Hematopoietic multipotent progenitor cell treated with erythropoietin and hydrocortisone succinate and interleukin-3 and kit ligand, for 15 days (in vitro differentiated cells): ENCODE measurements at places on chromosomes 1 and 21.

GRCh38 chr1:41419584-41420295, 58.5 kb downstream of the FOXO6 start:
- DNase-seq, result no peak

DNA sequence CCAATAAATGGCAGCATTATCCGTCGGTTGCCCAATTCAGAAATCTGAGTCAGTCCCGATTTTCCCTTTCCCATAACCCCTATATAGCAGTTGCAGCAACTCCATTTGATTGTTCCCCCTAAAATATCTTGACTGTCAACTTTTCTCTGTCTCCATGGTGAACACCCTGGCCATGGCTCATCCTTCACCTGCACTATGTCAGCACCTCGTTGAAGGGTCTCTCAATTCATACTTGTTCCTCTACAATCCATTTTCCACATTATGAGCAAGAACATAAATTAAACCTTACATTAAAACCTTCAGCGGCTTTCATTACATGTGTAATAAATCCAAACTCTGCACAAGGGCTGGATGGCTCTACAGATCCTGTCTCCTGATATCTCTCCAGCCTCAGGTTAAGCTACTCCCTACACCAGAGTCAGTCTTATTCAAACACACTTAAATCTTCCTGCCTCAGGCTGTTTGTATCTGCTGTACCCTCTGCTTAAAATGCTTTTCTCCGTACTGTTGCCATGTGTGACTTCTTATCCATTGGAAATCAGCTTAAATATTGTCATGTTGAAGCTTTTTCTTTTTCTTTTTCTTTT, 87.3 kb downstream of the BACH1 start:
- DNase-seq, result no peak

DNA sequence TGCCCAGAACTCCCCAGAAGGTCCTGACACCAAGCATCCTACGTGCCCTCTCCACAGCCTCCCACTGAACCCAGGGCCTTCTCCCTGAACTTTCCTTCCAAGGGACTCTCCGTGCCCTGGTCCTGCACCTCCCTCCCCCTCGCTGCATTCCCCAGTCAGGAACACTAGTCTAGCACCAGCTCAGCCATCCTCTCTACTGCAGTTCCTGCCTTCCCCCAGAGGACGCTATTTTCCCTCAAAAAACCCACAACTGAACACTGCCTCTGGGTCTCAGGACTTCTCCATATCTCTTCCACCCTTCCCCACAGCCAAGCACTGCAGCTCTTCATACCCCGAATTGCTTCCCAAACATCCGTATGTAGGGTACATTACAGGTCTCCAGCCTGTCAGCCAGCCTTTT, 12.6 kb upstream of the ARTN start:
- DNase-seq, result no peak

GRCh38 chr1:217861658-217862057, 230.5 kb downstream of the SPATA17 start:
- no peak for DNase-seq

DNA sequence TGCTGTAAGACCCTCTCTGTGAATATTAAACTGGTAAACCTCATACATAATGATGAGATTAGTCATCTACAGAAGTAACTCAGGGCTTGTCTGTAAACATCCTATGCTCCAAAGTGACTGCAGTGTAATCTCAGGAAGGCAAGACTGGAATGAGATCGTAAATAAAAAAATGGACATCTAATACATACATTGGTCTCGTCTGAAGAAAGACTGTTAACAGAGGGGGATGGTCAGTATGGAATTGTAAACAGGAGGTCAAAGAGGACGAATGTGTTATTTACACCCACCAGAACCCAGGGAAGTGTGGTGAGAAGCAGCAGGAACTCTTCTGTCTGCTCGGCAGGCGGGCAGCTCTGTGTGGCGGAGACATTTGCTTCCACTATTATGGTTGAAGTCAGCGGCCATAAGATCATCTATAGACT, 51.4 kb downstream of the DISC1 start:
- no peak for DNase-seq

DNA sequence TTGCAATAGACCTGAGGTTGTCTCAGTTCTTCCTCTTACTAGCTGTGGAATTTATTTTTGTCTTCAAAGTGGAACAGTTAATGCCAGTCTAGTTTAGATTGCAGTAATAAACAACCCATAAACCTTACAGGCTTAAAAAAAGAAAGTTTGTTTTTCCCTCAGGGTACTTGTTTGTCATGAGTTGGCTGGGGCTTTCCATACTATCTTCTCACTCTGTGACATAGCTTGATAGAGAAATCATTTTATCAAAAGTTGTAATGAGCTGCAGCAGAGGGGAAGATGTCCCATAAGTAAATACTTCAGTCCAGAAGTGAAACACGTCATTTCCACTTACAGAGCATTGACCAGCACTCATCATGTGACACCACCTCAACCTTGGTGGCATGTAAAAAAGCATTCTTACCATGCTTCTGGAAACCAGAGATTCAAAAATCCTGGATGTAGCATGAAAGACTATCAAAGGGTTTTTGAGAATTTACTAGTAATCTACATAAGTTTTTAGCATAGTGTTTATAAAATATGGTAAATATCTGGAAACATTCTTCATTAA, 62.8 kb upstream of the COL11A1 start:
- no peak for DNase-seq

- DNase-seq, result no peak
Measured at GRCh38 chr1:77950873-77951272, 28.0 kb downstream of the FUBP1 start.

DNA sequence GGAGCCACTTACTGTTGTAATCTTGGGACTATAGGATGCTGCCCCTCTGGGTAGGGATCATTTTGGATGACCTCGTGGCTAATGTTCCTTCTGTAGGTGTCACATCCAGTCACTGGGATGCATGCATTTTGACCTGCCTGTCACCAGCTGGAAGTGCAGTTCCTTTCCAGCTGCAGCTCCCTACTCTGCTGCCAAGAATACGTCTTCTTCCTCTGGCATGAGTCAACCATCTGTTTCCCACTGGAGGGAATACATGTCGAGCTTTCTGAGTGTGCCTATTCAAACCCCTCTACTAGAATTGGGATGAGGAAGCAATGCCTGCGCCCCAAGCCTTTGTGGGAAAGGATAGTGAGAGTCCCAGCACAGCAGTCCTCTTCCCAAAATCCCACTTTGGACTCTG, 415.5 kb upstream of the ADAMTS5 start:
- DNase-seq, result no peak
